HFFc6 (cell line): ENCODE measurements at places on chromosomes 12 and 14. TPM values are rescaled to one million over a fixed set of nuclear protein-coding genes. Genes with fewer than 3 reads are reported as not detected.
A peak's percentile ranks its signal among the peaks of the same experiment; 100 is the strongest.

GRCh38 chr12:108232565-108232964 is 103.5 kb downstream of the WSCD2 start:
- DNase-seq = no peak

GRCh38 chr14:48140804-48141203 is 465.4 kb upstream of the MDGA2 start:
- DNase-seq = no peak

- no peak for DNase-seq
Observed at GRCh38 chr14:33702293-33702692, 248.6 kb downstream of the EGLN3 start.

GALNT16 gene
- 0.05 to 0.24 TPM (median 0.11 TPM) in 3 replicates for total RNA-seq

LRRK2 gene
- 0.48 to 1.6 TPM (median 0.53 TPM) in 3 replicates for total RNA-seq

GRCh38 chr12:88726806-88727720 is 146.8 kb upstream of the KITLG start:
- peak; percentile 63 for DNase-seq

GRCh38 chr14:31307618-31308017 is 100.0 kb upstream of the HECTD1 start:
- DNase-seq = no peak

OSBPL8 gene
- total RNA-seq = 71.7 to 76.5 TPM (median 72.2 TPM) in 3 replicates

GRCh38 chr14:57567220-57567619 is 73.6 kb upstream of the CCDC198 start:
- DNase-seq = no peak

KRT77 gene
- total RNA-seq = not detected in 3 replicates

GRCh38 chr12:65659681-65660080 is 164.6 kb upstream of the HMGA2 start:
- DNase-seq = no peak

DNA sequence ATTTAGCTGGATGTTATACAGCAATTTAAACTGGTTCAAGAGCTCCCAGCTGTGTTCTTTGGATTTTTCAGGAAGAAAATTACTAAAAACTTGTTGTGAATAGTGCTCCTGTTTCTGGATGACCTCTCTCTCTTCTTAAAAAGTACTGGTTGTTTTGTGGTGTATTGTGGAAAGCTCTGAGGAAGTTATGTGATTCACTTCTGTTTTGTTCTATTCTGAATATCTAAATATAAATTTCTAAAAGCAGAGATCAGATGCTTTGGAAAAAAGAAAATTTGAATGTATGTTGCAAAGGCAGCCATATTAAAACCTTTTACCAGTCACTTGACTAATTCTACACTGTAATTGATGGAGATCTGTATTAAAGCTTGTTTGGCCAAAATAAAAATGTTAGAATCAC is 3.4 kb upstream of the C3AR1 start:
- no peak for DNase-seq

GRCh38 chr12:42407306-42407705 is 81.3 kb downstream of the PPHLN1 start:
- no peak for DNase-seq

DNA sequence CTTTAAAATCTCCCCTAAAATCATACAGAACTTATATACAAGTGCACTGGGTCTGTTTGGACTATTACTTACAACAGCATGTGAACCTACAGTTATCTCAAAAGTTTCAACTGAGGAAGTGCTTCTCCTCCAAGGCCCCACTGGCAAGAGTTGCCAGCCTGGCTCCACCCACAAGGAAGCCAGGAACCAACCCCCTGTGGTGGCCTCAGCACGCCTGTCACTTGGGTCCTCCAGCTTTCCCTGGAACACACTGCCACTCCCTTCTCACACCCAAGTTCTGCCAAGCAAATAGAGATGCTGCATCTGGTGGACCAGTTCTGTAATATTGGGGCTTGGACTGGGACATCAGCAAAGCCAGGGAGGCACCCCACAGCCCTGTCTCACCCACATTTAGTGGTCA is 115.4 kb downstream of the GCH1 start:
- no peak for DNase-seq

KCNC2 gene
- total RNA-seq = not detected in 3 replicates

DNA sequence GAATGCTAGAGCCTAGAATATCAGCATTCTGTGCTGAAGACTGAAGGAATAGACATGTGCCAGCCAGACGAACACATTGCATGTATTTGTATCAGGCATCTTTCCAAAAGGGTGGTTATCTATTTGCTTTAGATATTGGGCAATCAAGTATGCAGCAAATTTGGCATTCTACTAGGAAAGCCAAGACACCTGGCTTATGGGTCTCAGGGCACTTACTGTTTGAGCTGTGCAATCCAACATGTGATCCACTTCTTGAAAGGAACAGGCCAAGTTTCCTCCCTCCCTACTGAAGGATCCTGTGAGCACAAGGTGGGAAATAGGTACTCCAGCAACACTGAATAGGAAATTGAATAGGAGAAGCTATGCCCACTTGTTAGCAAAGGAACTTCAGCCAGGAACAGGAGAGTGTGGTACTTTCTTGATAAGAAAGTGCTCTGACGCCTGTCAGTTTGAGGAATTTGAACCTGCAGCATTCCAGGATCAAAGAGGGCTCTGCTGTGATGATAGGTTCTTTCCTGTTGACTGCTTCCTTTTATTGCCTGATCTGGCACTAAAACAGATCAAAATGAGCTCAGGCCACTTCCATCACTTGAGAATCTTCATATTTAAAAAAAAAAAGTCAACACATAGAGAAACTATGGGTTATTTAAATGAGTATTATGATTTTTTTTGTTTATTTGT is 20.6 kb downstream of the OR6S1 start:
- no peak for DNase-seq

DNA sequence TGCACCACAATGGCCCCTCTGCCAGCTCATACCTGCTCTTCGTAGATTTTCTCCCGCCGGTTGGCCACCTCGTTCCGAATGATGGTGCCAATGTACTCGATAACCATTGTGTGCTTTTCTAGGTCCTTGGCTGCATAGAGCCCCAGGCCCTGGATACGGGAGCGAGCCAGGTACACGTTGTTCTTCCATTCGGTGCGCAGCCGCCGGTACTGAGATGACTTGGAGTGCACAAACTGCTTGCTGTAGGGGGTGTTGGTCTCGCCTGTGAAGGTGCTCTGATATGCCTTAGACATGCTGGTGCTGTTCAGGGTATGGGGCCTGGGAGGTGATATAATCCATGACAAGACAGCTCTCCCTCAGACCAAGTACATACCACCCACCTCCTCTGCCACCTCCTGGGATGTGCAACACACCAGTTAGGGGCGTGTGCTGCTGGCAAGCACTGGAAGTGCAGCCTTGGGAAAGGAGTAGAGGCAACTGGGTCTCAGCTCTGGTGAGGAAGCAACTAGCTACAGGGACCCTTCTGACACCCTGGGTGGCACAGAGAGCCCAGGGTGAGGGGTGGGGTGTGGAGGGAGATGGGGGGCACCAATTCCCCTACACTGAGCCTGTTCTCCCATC is 4.1 kb upstream of the PRKAG1 start:
- no peak for DNase-seq

GRCh38 chr12:44381341-44381740 is 494.8 kb downstream of the NELL2 start:
- no peak for DNase-seq

DNA sequence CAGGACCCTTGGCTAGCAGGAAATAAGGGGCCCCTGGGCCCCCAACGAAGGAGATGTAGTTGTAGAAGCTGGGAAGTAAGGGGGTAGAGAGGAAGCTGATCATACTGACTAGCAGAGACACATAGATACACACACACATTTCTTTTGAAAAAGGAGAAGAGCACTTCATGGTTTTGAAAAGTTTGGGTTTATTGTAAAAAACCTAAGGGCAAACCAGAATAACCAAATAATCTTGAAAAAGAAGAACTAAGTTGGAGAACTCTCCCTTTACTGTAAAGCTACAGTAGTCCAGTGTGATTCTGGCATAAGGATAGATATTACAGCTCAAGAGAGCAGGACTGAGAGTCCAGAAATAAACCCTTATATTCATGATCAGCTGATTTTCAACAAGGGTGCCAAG is 5.8 kb upstream of the HCAR3 start:
- no peak for DNase-seq

DNA sequence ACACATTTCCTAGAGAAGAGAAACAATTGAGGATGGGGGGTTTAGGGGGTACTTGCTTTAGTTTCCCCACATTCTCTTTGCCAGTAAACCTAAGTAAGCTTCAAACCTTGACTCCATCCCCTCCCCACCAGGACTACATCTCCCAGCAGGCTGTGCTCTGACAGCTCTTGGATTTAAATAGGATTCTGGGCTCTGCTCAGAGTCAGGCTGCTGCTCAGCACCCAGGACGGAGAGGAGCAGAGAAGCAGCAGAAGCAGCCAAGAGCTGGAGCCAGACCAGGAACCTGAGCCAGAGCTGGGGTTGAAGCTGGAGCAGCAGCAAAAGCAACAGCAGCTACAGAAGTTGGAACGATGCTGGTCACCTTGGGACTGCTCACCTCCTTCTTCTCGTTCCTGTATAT is 20.6 kb downstream of the RDH12 start:
- peak; percentile 9 for DNase-seq

- DNase-seq = no peak
Observed at GRCh38 chr14:31576949-31577348, 15.7 kb downstream of the NUBPL start.

GARIN6 gene
- not detected in 3 replicates for total RNA-seq

GRCh38 chr14:99644723-99645544 is at the start of gene HHIPL1:
TSS of gene HHIPL1 (plus strand) at chr14:99645129. CDS start at chr14:99645208, 79 bp downstream.
- no peak for DNase-seq

- DNase-seq = no peak
Observed at GRCh38 chr12:103391103-103391502, 104.7 kb downstream of the C12orf42 start.

MYO1H gene
- total RNA-seq = not detected in 3 replicates

TAS2R42 gene
- total RNA-seq = not detected in 3 replicates

GRCh38 chr12:27344760-27345159 is 12.1 kb downstream of the BMAL2 start:
- no peak for DNase-seq

- DNase-seq = no peak
Observed at GRCh38 chr14:105765893-105766614, 239.7 kb downstream of the TMEM121 start.

- DNase-seq = no peak
Observed at GRCh38 chr14:54146601-54147000, 190.0 kb upstream of the BMP4 start.

KTN1 gene
- total RNA-seq = 160 and 162 TPM in 2 replicates

- DNase-seq = no peak
Observed at GRCh38 chr12:130984183-130985058, 30.7 kb downstream of the ADGRD1 start.

- DNase-seq = no peak
Observed at GRCh38 chr12:109488051-109488665, 10.7 kb downstream of the UBE3B start.

DNA sequence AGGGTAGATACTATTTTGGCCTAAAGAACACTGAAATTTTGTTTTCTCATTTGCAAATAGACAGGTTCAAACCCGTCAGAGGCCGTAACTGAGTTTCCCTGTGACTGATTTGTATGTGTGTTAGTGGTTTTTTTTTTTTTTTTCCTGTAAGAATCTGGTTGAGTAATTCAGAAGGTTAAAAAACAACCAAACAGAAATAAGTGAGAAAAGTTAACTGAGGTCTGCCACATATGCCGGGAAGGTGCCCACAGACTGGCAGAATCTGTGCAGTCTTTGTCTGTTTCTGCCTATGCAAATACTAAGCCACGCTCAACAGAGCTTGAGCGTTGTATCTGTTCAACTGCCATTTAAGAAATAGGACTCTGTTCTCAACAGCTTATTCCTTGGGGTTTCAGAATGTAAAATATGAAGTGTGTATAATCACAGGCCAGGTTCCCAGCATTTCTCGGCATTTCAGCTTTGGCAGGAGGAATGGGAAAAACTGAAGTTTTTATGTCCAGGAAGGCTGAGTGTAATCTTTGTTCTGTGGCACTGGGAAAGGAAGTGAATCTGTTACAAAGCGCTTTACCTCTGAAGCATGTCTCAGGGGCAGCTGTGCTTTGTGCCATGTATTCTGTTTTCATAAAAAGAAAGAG is 181.9 kb downstream of the PRKCH start:
- DNase-seq = no peak

DNA sequence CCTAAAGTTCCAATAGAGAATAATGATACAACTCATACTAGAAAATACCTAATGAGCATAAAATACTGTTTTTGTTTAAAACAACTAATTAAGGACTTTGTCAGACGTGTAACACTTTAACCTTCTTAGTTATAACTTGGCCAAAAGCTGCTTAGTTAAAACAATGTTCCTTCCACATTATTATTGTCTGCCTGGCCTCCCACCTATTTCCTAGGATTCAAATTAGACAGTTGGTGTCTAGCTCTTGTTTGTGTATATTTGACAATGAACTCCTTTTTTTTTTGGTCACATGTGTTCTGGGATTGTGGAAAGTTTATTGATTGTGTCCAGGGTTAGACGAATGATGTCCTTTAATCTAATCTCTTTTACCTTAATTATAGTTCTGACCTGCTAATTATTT is 67.6 kb upstream of the PSMA6 start:
- no peak for DNase-seq

KIF5A gene
- 1.4 to 1.6 TPM (median 1.4 TPM) in 3 replicates for total RNA-seq

GRCh38 chr14:90727082-90727481 is 89.1 kb downstream of the TTC7B start:
- DNase-seq = no peak

DNA sequence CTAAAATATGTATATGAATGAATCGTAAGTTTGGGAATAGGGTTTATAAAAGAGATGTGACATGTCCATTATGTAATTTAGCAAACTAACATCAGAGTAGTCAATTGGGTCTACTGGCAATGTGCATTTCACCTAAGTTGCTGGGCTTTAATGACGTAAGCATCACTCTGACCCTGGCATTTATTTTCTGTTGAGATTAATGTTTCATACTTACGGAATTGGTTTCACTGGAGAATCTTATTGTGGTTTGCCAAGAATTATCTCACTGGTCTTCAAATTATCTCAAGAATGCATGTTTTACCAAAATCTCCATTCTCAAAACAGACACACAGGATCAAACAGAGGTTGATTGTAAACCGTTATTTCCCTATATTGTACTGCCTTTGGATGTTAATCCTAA is 437.1 kb downstream of the NPAS3 start:
- no peak for DNase-seq

- no peak for DNase-seq
Observed at GRCh38 chr12:5909560-5909959, 35.5 kb downstream of the ANO2 start.

DNA sequence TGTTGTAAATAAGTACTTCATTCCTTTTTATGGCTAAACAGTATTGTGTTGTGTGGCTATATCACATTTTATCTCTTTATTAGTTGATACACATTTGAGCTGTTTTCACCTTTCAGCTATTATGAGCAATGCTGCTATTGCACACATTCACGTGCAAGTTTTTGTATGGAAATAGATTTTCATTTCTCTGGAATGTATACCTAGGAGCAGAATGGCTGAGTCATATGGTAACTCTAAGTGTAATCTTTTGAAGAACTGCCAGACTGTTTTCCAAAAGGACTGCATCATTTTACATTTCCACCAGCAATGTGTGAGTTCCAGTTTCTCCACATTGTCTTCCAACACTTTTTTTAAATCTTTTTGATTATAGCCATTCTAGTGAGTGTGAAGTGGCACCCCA is 134.0 kb downstream of the SRGAP1 start:
- DNase-seq = peak; percentile 82

DNA sequence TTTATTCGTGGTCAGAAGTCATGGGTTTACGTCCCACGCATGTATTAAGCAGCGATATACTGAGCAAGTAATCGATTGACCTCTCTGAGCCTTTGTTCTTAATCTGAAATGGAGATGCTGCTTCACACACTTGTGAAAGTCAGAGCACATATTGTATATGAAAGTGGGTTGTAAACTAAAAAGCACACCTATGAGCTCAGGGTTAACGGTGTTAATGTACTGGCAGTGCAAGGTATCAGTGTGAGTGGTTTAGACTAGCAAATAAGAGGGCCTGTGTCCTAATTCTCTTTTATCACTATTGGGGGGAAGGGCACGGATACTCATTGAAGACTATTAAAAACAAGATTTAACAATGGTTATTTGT is 676 bp downstream of the MRPL42 start:
- no peak for DNase-seq

SUDS3 gene
- total RNA-seq = 22.1 to 25.3 TPM (median 23.0 TPM) in 3 replicates
